ENCODE measurements at places on chromosomes 2 and 18.

GRCh38 chr2:127704641-127705390 is 3.5 kb downstream of the SFT2D3 start:
- no peak for DNase-seq

GRCh38 chr2:106869512-106870275 is 16.3 kb downstream of the ST6GAL2 start:
- DNase-seq = no peak

DNA sequence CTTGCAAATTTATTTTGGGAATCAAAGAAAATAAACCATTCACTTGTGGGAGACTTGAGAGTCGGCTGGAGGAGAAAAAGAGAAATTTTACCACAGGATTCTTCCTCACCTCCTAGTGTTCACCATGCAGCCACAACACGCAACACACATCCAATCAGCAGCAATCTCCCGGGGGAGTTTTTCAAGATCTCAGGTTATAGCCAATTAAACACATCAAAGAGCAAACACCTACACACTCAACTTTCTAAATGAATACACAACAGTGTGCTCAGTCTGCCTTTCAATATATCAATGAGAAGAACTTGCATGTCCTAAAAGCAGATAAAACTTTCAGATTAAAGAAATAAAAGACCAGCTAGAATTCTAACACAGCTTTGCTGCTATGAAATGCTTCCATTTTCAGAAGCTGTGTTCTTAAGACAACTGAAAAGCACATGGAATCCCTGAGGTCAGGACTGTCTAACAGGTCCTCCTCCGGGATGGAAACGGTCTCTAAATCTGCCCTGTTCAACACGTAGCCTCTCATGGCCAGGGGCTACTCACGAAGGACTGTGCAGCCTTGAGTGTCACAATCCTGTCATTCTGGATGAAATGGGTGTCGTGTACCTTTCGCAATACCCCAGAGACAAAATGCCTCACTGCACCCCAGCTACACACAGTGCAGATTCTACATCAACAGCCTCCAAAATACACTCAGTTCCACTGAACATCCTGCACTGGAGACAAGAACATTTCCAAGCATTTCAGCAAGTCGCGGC is 84.2 kb downstream of the ZNF516 start:
- DNase-seq = no peak

- DNase-seq = no peak
Observed at GRCh38 chr2:210860276-210860675, 303.9 kb downstream of the CPS1 start.

- no peak for DNase-seq
Observed at GRCh38 chr2:81249152-81249551, 944.6 kb upstream of the LRRTM1 start.

Measured in stimulated activated CD8-positive, alpha-beta memory T cell treated with anti-CD3 and anti-CD28 coated beads, Interleukin-7, amount 100 ng/mL, for 1 hour (primary cell).